Stimulated activated CD4-positive, alpha-beta T cell treated with anti-CD3 and anti-CD28 coated beads, TNF-alpha, amount 100 ng/mL, for 4 hours (primary cell): ENCODE measurements at places on chromosomes 7 and 10.

GRCh38 chr7:37411444-37412034, 37.1 kb downstream of the ELMO1 start:
- DNase-seq = peak; percentile 54

DNA sequence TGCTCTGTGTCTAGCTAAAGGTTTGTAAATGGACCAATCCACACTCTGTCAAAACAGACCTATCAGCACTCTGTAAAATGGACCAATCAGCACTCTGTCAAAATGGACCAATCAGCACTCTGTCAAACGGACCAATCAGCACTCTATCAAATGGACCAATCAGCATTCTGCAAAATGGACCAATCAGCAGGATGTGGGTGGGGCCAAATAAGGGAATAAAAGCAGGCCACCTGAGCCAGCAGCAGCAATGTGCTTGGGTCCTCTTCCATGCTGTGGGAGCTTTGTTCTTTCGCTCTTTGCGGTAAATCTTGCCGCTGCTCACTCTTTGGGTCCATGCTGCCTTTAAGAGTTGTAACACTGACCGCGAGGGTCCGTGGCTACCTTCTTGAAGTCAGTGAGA, 740.5 kb upstream of the POM121L12 start:
- DNase-seq = no peak

- DNase-seq = no peak
Observed at GRCh38 chr7:52925332-52925731, 110.1 kb upstream of the POM121L12 start.

GRCh38 chr10:96947036-96947435, 114.9 kb downstream of the LCOR start:
- DNase-seq = no peak

- DNase-seq = no peak
Observed at GRCh38 chr10:68811314-68812009, 15.9 kb upstream of the STOX1 start.
